ENCODE measurements at places on chromosomes 7 and 10.

DNA sequence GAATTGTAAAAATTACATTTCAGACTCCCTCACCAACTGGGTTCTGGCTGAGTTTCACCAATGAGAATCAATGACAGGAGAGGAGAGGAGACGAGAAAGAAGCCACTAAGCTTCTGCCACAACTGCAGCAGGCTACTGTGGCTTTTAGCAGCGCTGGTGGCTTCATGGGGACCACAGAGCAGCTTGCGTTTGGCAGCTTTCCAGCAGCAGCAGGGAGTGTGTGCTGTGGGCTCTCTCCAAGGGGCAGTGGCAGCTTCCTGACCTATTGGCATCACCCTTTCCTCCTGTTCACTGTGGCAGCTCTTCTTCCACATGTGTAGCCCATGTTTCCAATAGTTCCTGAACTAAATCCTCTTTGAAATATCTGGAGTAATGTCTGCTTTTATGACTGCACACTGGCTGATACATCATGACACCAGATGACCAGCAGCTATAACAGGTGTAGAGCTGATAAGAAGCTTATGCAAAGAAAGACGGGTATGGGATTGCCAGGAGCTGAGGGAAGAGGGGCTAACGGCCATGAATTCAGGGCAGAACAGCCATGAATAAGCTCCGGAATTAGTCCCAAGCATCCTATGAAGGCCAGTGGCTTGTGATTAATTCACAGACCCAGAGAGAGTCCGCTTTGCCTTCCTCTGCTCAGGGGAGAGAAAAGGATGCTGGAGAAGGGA lies 46.8 kb downstream of the KCNH2 start:
- peak; percentile 31 for DNase-seq

DNA sequence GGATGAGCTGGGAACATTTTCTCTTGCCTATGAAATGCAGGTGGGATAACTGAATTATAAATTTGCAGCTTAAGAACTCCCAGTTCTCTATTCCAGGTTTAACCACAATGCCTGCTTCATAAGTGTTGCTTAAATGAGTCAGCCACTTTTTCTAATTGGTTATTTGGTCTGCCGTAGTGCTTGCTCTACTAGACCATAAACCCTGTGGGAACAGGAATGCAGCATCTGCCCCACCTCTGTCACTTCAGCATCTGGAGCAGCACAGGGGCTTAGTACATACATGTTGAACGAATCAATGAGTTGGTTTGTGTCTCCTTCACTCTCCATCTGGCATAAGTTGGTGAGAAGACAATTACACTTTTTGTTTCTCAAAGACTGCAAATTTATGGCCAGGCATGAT lies 95.2 kb upstream of the PTER start:
- DNase-seq = no peak

- no peak for DNase-seq
Measured at GRCh38 chr7:47817917-47818316, 130.3 kb downstream of the PKD1L1 start.

DNA sequence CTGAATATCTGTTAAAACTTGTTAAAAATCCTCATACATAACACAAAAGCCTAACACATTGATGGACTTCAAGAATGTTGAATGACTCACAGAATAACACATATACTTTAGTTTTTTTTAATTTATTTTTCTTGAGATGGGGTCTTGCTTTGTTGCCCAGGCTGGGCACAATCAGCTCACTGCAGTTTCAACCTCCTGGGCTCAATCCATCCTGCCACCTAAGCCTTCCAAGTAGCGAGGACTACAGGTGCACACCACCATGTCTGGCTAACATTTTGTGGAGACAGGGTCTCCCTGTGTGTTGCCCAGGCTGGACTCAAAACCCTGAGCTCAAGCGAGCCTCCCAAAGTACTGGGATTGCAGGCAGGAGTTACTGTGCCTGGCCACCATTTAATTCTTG lies 28.1 kb downstream of the SUV39H2 start:
- no peak for DNase-seq

DNA sequence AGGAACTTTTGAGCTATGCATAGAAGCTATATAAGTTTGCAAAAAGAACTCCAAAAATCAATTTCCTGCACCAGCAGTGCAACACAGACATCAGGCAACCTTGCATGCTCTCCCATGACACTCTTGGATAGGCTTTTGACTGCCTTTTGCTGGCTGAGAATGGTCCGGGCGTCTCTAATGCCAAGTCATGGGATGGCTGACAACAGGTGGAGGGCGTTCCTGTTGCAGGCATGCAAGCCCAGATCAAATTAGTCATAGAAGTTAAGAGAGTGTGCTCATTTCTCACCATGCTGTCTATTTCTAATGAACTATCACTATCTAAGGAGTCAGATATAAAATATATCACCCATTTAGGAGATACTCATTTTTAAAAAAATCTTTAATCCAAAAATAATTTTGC lies 8.4 kb downstream of the PLCE1 start:
- DNase-seq = no peak

- DNase-seq = no peak
Measured at GRCh38 chr10:29807163-29807806, 172.5 kb upstream of the SVIL start.

GRCh38 chr7:42144604-42145003 lies 92.4 kb downstream of the GLI3 start:
- DNase-seq = no peak

DNA sequence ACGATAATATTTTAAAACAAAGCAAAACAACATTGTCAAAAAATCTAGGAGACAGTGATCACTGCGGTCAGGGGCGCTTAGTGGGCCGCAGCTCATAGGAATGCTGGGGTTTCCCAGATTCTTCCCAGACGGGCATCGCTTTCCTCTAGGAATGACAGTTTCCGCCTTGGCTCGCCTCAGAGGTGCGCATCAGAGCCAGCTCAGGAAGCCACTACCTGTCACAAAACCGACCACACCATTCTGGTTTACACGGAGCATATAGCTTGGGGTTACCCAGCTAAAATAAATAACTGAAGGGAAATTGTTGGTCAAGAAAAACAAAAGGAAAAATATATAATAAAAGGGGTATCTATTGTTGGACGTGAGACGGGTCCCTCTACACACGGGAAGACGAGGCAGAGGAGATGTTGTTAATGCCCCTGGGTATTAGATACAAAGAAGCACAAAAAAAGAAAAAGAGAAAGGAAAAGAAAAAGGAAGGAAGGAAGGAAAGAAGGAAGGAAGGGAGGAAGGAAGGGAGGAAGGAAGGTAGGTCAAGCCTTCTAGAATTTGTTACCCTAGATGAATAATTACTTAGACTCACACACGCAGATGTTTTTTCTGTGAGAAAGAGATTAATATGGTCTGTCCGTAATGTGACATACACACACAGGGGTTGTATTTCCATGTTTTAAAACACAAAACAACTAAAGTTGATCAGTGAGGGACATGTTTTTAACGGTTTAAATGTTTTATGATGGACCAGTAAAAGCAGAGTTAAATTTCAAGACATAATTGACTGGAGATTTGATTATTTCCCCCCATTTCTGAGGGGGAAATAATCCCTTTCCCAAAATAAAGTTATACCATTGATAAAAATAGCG lies 292.4 kb upstream of the NFE2L3 start:
- no peak for DNase-seq

- no peak for DNase-seq
Measured at GRCh38 chr7:95736635-95737034, 35.7 kb upstream of the DYNC1I1 start.

- DNase-seq = no peak
Measured at GRCh38 chr10:33137356-33138005, 179.5 kb upstream of the ITGB1 start.

- no peak for DNase-seq
Measured at GRCh38 chr10:60376221-60377041, 13.2 kb downstream of the ANK3 start.

GRCh38 chr7:112132051-112132694 lies 74.0 kb downstream of the DOCK4 start:
- no peak for DNase-seq
